NCI-H510A (cell line): ENCODE measurements at places on chromosomes 4 and X.

DNA sequence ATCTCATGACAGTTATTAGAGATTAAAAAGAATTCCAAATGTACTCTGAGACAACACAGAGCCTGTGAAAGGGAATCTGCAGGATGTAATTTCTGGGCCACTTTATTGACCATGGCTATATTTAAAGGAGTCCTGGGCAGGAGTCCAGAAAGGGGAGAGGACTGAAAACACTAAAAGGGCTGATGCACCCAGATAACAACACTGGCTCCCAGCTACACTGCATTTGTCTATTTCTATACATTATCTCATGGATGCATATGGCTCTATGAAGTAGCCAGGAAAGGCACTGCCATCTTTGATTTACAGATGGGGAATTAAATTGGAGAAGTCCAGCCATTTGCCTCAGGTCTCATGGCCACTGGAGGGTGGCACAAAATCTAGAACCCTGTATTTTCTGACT is 56.0 kb downstream of the MED28 start:
- DNase-seq: no peak

DNA sequence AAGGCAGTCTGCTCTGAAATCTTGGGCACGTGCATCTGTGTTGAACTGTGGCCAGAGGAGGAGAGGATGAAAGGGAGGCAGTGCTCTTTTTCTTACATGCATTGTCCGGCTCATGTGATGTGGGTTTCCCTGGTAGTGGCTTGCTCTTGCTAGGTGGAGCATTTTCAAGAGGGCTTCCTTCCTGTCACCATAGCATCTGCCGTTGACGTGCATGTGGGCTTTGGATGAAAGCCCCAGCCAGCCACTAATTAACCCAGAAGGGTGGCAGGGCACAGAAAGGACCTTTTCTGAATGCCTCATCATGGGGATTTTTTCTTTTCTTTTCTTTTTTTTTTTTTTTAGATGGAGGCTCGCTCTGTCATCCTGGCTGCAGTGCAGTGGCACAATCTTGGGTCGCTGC is 121.3 kb downstream of the GPR143 start:
- DNase-seq: peak; percentile 22

GRCh38 chr4:139189972-139190371 is 13.0 kb upstream of the ELF2 start:
- no peak for DNase-seq

GRCh38 chr4:36322921-36323354 is 41.5 kb downstream of the DTHD1 start:
- DNase-seq: no peak

DNA sequence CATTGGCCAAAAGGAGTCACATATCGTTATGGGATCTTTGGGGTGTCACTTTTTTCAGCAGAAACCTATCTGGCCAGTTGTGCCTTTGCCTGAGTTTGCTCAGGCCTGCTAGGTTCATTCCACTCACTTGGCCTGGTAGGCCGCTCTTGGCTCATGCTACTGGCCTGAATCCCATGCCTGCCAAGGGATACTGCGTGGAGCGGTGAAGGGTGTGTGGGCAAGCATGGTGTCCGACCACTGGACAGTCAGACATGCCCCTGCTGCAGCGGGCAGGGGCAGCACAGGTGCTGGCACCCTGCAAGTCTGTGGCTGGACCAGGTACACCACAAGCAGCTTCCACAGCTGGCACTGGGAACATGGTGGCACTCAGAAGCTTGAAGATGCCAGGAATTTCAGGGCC is 11.3 kb upstream of the PPM1K start:
- DNase-seq: no peak

DNA sequence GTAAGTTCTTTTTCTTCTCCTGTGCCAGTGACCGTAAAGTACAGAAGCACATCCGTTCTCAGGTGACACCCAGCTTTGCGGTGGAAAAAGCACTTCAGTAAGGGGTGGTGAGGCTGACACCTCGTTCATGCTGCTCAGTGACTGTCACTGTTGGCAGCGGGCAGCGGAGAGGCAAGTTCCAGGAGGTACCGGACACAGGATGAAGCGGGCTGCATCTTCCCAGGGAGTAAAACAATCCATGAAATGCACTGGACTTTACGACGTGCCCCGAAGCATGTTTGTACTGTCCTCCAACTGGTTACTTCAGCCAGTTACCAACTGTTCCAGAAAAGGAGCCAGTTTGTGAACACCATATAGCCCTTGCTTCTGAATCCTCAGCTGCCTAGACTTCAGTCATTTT is 110.7 kb downstream of the ZNF827 start:
- no peak for DNase-seq
